ENCODE measurements at places on chromosomes 13 and 19. TPM values are rescaled to one million over a fixed set of nuclear protein-coding genes. Genes with fewer than 3 reads are reported as not detected.

The TTC9B gene
- total RNA-seq: not detected

The SBK2 gene
- 239 TPM for total RNA-seq

The PTGIR gene
- 7.9 TPM for total RNA-seq

The ZNF285 gene
- 5.5 TPM for total RNA-seq

The NUDT15 gene
- total RNA-seq: 8.0 TPM

The DNAJC15 gene
- total RNA-seq: 32.9 TPM

The APOC4 gene
- not detected for total RNA-seq

DNA sequence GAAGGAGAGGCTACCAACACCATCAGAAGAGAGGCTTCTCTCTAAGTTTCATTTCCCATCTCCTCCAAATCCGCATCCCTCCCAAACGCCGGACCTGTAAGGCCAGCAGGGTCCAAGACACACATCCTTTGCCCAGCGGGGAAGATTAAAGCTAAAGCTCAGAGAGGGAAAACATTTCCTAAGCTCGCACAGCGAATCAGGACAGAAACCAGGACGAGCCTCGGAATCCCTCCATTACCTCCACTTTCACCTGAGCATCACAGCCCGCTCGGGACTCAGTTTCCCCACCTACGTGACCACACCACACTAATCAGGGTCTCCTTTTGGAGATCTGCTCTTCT is 711 bp upstream of the FOSB start:
- no peak for DNase-seq

- no peak for DNase-seq
Observed at GRCh38 chr13:31587698-31588266, 151.5 kb upstream of the RXFP2 start.

GRCh38 chr19:5988517-5989387 is 10.8 kb upstream of the RANBP3 start:
- no peak for DNase-seq

DNA sequence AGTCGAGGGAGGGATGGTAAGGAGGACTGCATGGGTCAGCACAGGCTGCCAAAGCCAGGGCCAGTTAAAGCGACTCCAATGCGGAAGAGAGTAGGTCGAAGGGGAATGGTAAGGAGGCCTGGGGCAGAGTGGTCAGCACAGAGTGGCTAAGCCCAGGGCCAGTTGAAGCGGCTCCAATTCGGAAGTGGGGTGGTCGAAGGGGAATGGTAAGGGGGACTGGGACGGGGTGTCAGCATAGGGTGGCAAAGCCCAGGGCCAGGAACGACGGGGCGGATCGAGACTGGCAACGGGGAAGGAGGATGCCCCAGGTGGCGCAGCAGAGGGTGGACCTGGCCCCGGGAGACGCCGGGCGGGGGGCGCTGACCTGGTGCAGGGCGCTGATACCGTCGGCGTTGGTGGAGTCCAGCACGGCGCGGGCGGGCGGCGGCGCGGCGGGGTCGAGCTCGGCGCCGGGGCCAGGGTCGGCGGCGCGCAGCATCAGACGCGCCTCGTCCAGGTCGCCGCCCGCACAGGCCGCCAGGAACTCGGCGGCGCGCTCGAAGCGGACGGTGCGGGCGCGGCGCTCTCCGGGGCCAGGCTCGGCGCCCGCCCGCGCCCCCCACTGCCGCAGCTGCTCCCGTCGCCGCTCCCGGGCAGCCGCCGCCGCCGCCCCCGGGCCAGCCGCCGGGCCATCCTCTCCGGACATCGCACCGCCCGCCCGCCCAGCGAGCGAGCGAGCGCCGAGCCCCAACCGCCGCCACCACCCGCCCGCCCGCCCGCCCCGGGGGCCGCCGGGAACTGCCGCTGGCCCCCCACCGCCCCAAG is at the start of gene PPP1R12C:
Gene PPP1R12C (minus strand): TSS at position 779 of the 804 bp plus-strand sequence. CDS start 94 bp downstream, at position 685.
- peak; percentile 74 for DNase-seq

DNA sequence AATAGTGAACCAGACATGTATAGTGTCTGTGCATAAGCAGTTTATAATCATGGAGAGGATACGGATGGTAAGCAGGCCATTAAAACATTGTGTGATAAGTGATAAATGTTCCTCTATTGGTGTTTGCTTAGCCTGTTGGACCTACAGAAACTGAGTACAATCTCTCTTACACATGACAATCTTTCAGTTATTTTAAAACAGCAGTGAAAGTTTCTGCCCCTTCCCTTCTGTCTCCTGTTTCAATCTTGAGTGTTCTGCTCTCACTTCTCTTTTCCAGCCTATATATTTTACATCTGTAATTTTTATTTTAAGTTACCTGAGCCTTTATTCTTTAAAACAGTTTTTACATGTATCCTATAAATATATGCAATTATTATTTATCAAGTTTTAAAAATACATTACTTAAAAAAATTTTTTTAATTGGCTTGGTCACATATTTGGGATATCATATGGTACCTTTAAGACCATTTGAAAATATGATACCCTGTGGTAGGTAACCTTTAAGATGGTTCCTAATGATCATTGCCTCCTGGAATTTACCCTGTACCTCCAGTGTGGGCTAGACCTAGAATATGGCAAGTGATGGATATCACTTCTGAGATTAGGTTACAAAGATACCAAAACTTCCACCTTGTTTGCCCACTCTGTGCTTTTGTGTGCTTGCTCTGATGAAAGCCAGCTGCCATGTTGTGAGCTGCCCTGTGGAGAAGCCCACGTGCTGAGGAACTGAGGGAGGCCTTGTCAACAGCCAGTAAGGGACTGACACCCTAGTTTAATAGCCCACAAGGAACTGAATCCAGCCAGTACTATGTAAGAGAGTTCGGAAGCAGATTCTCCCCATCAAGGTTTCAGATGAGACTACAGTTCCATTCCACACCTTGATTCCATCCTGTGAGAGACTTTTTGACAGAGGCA is 99.3 kb downstream of the DHRS12 start:
- DNase-seq: no peak

- no peak for DNase-seq
Observed at GRCh38 chr19:53549340-53549739, 11.4 kb downstream of the ZNF331 start.

- DNase-seq: no peak
Observed at GRCh38 chr13:92260363-92260762, 861.9 kb downstream of the GPC5 start.

- no peak for DNase-seq
Observed at GRCh38 chr13:48857576-48857975, 118.1 kb upstream of the FNDC3A start.
